Stimulated activated CD4-positive, alpha-beta T cell treated with anti-CD3 and anti-CD28 coated beads, Interleukin-15, amount 100 ng/mL, for 48 hours (primary cell): ENCODE measurements at places on chromosomes 5 and 9.

DNA sequence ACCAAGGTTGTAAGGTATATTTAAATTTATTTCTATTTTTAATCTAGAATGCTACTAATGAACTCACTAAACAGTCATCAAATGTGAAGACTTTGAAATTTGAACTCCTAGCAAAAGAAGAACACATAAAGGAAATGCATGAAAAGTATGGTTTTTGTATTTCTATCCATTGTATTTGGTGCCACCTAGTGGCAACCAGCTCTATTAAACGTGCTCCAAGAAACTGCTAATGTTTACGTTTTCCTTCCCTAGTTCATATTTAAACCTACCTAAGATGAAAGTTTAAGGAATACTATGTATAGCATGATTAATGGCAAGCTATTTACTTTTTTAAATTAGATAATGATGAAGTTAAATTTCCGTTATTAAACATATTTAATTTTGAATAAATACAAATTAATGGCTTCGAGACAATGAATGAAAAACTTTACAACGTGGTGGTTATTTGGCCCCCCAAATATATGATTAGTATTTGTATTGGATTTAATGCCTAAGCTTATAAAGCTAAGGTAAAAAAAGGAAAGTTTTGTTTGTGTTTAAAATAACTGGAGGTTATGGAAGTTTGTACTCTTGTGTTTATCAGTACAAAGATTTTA is 115.9 kb upstream of the SH3GL2 start:
- DNase-seq = no peak

GRCh38 chr5:61327760-61328753 is 4.0 kb upstream of the ZSWIM6 start:
- no peak for DNase-seq

DNA sequence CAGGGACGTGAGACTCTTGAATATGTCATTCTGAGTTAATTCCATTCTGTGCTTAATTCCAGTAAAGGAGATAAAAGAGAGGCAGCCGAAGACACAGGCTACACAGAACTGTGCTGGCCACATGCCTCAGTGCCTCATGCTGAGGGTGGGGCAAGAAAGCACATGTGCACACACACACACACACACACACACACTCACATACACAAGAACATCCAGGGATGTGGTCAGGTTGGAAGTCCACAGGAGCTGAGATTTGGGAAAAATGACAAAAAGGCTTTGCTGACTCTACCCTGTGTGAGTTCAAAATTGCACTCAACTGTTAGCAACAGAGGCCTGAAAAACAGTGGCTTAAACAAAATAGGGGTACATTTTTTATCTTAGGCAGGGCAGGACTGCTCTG is 40.5 kb downstream of the ALG2 start:
- no peak for DNase-seq

GRCh38 chr5:118529361-118530144 is 458.8 kb downstream of the DTWD2 start:
- no peak for DNase-seq

- DNase-seq = peak; percentile 56
These were observed at the start of gene MAN2A1 for GRCh38 chr5:109689740-109690241. TSS of gene MAN2A1 (plus strand) at chr5:109689927. CDS start at chr5:109690418, 491 bp downstream.

- DNase-seq = peak; percentile 22
These were observed at the start of gene PBX3 for GRCh38 chr9:125747053-125747764. TSS of gene PBX3 (plus strand) at chr9:125747373.

- DNase-seq = no peak
These were observed 23.2 kb downstream of the GAPVD1 start for GRCh38 chr9:125284855-125285254.

DNA sequence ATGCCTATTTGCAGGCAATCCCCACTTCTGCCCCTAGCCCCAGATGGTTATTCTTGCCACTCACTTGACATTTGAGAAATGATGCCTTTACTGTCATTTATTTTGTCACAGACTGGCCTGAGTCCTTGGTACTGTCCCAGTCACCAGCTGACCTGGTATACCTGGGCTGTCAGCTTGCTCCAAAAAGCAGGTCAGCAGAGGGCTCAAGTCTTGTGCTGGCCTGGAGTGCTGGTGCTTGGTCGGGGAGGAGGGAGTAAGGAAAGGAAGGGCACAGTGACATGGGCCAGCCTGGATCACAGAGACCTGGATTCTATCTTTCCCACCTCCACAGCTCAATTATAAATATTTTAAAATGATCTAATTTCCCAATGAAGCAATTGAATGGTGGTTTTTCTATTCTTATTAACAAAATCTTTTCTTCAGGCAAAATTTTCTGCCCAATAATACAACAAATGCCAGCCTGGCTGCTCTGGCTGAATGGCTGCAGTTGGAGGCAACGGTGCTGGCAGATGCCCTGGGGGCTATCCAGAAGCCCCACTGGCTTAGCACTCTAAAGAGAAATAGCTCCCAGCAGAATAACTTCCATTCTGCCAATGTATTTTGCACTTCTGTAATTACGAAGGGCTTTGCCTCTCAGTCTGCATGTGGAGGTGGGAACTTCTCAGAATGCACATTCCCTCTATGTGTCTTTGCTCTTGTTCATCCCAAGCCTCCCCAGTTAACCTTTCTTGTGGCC is 160.6 kb downstream of the GADD45G start:
- no peak for DNase-seq

- no peak for DNase-seq
These were observed 179.0 kb downstream of the MAN2A1 start for GRCh38 chr5:109868737-109869136.

GRCh38 chr5:67015541-67016191 is 180.9 kb downstream of the CD180 start:
- DNase-seq = no peak

GRCh38 chr5:112711436-112711835 is 26.2 kb upstream of the APC start:
- DNase-seq = no peak

- no peak for DNase-seq
These were observed 6.2 kb downstream of the NLN start for GRCh38 chr5:65728218-65728617.

DNA sequence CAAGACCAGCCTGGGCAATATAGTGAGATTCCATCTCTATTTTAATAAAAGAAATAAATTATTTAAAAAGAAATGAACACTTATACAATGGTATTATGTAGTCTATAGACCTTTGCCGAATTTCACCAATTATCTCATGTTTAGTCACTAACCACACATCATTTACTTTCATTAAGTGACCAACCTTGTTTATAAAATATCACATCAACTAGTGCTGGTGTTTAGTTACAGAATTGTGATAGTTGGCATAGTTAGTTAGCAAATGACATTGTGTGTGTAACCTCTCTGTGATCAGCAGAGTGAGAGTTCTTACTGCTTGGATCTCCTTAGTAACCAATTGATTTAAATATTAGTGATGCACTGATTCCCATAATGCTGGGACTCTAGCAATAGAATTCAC is 71.8 kb downstream of the PRR16 start:
- no peak for DNase-seq

GRCh38 chr5:179124853-179125788 is 64.9 kb downstream of the ZNF354C start:
- DNase-seq = no peak

GRCh38 chr9:16335788-16336580 is 534.5 kb downstream of the BNC2 start:
- DNase-seq = no peak

GRCh38 chr5:54148067-54148845 is 162.1 kb downstream of the ARL15 start:
- no peak for DNase-seq

DNA sequence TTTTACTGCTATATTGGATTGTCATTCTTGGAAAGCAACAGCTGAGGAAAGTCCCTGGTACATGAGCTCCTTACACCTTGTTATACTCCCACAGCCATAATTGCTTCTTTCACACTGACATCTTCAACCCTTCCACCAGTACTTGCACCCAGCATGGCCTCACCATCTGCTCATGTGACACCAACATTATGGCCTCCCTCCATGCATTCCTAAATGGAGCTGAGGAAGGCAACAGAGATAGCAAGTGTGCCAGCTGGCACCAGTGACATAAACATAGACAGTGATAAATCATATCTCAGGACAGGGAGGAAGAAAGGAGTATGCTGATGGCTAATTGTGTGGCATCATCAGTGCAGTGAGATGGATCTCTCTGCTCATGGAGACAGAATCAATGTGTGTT is 119.5 kb downstream of the BAAT start:
- no peak for DNase-seq

- DNase-seq = no peak
These were observed 63.2 kb downstream of the LHX2 start for GRCh38 chr9:124074746-124075145.

DNA sequence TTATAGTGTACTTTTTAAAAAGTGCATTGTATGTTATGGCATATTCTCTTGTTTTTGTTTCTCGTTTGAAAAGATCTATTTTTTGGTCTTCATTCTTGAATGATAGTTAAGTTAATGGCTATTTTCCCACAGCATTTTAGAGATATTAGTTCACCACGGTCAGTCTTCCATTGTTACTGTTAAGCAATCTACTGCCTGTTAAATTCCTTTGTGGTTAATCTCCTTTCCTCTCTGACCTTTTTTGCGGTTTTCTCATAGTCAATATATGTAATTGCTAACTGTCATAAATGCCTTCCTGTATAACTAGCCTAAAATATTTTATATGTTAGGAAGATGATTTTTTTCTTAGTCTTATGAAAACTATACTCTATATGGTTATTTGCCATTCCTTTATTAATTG is 250.8 kb upstream of the FBXL7 start:
- DNase-seq = no peak

GRCh38 chr5:58770136-58770535 is 187.3 kb downstream of the RAB3C start:
- DNase-seq = no peak

DNA sequence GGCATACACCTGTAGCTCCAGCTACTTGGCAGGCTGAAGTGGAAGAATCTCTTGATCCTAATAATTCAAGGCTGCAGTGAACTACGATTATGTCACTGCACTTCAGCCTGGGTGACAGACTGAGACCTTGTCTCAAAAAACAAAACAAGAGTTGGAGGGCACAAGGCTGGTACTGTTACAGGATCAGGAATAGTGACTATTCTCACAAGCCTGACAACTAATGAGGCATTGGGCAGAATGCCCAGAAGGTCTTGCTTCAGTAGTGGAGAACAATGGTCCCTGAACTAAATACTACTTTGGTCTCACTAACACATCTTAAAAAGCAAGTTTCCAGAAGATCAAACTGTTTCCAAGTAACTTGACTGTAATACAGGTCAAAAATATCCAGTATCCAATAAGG is 182.9 kb upstream of the RFX3 start:
- no peak for DNase-seq

- DNase-seq = no peak
These were observed 85.0 kb downstream of the SEMA4D start for GRCh38 chr9:89412951-89413350.

DNA sequence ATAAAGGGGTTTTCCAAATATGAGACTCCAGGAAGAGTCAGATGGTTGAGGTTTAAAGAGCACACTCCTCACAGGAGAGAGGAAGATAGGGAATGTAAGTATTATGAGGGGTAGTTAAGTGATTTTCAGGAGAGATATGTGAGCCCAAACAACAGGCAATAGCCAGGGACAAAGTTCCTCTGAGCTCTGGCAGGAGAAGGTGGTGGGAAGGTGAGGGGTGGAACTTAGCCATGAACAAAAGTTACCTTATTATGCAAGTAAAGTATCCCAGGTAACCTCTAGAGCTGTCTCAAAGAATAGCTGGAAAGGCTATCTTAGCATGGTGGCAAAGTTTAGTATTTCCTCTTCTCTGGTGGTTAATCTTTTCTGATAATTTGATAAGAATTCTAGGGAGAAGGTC is 450.5 kb upstream of the PTPRD start:
- DNase-seq = no peak

DNA sequence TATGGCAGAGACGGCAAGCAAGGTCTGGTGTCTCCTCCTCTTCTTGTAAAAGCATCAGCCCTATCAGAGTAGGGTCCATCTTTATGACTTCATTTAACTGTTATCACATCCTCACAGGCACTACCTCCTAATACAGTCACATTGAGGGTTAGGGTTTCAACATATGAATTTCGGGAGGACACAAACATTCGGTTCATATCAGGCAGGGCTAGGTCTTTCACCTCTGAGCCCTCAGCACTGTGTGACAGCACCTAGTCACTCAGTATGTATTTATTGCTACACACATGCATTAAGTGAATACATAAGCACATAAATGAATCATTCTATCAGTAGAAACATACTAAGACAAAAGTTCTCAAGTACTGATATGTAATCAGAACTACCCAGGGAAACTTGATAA is 9.4 kb upstream of the BTF3 start:
- DNase-seq = no peak

DNA sequence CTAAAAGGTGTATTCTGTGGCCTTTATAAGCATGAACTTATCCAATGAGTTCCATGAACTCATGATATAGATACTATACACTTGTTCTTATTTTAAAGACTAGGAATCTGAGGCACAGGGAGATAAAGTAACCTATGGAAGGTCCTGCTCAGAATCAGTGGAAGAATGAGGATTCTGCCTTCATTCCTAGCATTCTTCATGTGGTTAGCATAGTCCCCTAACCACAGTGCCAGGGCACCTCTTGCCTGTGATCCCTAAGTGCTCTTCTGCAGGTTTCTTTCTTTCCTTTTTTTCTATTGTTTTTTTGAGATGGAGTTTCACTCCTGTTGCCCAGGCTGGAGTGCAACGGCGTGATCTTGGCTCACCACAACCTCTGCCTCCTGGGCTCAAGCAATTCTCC is 174.1 kb downstream of the C9orf152 start:
- DNase-seq = no peak

- DNase-seq = no peak
These were observed 7.6 kb upstream of the AOPEP start for GRCh38 chr9:94718936-94719335.

GRCh38 chr5:12772276-12772675 is 868.0 kb upstream of the CTNND2 start:
- no peak for DNase-seq

- DNase-seq = no peak
These were observed 62.9 kb downstream of the SMIM23 start for GRCh38 chr5:171848486-171848885.

DNA sequence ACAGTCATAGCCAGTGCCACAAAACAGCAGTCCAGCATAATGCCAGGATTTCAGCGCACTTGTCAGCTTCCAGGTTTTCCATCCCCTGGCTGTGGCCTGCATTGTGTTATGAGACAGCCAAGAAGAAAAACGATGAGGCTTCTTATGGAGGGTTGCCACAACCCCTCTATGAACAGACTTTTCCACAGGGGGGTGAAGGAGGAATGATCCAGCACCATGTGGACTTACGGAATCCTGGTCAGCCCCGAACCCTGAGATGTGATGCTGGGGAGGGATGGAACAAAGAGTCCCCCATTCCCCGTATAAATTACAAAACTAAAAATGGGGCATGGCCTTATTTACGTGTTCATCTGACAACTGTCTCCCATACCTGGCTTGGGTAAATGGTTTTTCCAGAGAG is 32.6 kb downstream of the FAXDC2 start:
- no peak for DNase-seq
